ENCODE measurements at places on chromosomes 16 and 17. TPM values are rescaled to one million over a fixed set of nuclear protein-coding genes. Genes with fewer than 3 reads are reported as not detected.

DNA sequence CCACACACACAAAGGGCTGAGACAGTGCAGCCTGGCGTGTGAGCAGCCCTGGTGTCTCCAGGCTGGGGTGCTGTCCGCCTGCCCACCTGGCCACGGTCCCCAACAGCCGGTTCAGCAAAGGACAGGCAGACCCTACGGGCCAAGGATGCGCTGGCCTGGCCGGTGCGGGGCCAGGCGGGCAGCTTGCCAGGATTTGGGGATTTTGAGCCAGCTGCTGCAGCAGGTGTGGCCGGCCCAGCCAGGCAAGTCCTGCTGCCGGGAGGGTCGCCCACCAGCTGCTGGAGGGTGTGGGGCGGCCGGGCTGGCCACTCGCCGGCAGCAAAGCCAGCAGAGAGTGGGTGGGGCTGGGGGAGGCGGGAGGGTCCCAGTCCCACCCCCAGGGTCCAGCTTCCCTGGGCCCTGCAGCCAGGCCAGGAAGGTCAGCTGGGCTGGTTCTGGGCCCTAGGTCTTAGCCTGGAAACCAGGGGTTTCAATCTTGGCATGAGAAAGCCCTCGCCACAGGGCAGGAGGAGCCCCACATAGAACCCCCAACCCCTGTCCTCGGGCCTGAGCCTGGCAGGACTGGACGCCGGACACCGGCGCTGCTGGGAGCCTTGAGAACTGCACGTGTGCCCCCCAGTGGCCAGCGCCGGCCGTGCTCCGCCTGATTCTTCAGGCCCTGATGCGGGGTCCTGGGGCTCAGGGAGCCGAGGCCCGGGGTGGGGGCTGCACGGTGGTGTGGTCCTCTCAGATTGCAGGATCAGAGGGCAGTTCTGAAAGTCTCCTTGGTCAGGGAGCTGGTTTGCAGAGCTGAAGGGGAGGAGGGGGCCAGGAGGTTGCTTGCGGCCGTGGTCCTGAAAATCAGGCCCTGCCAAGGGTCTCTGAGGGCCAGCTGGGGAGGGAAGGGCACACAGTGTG, 17.6 kb upstream of the SSTR5 start:
- DNase-seq, result peak; percentile 17

DNA sequence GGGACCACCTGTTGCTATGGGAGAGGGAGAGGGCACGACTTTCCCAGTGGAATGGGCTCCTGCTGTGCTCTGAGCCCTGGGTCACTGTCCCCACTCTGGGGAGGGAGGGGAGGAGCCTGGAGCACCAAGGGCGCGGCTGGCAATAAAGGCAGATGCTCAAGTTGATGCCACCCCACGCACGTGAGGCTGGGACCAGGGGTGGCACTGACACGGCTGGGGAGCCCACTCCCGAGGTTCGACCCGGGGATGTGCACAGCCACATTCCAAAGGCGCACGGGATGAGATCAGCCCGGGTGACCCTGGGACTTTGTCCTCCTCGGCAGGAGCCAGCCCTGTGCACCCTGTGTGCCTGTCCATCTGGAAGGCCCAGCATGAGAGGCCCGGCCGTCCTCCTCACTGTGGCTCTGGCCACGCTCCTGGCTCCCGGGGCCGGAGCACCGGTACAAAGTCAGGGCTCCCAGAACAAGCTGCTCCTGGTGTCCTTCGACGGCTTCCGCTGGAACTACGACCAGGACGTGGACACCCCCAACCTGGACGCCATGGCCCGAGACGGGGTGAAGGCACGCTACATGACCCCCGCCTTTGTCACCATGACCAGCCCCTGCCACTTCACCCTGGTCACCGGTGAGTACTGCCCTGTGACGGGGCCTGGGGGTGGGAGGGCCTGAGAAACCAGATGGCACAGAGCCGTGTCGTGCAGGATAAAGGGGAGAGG, at the start of gene ENPP7:
ENPP7 (plus strand) TSS at position 175 of the 715 bp plus-strand sequence; CDS start at position 372, 197 bp downstream.
- no peak for DNase-seq

- DNase-seq, result no peak
Measured at GRCh38 chr17:69733171-69734012, 318.9 kb downstream of the MAP2K6 start.

GRCh38 chr16:75580-76501, 2.2 kb upstream of the MPG start:
- no peak for DNase-seq

- no peak for DNase-seq
Measured at GRCh38 chr16:4392382-4393239, 21.0 kb downstream of the VASN start.

DNA sequence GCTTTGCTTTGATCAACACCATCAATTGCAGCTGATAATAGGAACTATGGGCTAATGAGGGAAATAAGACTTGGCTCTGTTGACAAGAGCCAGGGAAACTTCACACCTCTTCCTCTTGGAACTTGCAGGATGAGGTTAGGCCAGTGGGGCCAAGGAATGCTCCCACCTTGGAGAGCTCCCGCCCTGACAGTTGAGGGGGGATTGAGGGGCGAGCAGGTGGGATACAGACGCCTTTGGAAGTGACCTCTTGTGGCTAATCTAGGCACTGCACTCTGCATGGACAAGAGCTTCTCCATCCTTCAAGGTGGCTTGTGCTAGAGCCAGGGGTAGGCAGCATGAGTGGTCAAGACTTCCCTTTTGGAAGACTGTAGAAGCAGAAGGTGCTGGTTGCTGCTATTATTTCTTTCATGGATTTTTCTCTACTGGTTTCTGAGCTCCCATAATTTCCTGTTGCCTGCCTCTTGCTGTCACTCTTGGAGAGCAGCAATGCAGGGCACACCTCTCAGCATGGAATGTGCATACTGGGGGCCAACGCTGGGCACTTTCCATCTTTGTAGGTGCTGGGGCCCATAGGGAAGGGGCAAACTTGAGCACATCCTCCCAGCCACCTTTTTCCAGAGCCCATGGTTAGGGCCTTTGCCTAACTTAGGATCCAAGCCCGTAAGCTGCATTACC, 2.3 kb upstream of the PHF12 start:
- peak; percentile 46 for DNase-seq

DNA sequence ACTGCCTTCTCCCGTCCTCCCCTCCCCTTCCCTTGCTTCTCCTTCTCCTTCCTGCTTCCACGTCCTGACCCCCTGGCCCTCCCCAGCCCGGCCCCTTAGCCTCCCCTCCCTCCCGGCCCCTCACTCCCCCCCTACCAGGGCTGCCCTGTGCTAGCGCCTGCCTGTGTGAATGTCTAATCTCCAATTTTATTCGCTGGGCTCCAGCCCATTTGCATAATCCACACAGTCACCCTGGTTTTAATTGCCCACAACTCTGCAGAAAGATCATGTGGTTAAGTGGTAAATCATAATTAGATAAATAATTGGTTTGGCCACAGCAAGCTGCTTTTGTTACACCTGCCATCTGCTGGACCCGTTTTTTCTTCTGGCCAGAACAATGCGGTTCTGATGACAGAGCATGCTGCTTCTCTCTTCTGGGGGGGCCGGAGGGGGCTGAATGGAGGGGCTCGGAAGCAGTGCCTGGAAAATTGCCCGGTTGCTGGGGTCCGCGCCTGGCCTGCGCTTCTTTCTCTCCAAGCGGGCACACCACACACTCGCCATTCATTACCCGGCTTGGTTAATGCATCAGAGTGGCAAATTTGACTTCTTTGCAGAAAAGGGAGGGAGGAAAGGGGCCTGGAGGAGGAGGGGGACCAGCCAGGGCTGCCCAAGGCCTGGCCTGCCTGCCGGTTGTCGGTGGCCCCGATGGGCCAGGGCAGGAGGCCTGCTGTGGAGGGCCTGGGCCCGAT, 19.5 kb upstream of the GSE1 start:
- DNase-seq, result no peak

TRAPPC1 gene
- total RNA-seq, result 39.5 TPM
